Urinary bladder (tissue), 4 donors: ENCODE measurements at places on chromosomes 7 and 10.

GRCh38 chr10:75122505-75122904, 11.0 kb downstream of the SAMD8 start:
- no peak for DNase-seq

DNA sequence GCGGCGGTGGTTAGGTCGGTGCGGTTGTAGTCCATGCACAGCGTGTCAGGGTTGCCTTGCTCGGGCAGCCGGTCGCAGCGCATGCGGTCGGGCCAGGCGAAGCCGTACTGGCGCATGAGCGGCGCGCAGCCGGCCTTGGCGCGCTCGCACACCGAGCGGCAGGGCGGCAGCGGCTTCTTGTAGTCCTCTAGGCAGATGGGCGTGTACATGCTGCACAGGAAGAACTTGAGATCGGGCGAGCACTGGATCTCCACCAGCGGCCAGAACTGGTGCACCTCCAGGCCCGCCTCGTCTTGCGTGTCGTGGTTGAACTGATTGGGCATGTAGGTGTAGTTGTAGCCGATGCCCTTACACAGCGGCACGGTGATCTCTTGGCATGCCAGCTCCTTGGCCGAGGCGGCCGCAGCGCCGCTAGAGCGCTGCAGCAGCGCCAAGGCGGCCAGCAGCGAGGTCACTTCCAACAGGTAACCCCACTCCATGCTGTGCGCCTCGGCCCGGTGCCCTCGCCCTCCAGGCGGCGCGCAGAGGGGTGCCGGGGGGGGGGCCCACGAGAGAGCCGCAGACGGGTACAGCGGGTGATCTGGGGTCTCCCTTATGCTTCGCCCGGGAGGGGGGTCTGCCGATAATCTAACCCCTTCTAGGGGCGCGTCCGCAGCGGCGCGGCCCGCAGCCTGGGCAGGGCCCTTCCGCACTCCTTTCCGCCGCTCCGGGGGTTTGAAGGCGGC, 983 bp downstream of the FZD8 start:
- no peak for DNase-seq

DNA sequence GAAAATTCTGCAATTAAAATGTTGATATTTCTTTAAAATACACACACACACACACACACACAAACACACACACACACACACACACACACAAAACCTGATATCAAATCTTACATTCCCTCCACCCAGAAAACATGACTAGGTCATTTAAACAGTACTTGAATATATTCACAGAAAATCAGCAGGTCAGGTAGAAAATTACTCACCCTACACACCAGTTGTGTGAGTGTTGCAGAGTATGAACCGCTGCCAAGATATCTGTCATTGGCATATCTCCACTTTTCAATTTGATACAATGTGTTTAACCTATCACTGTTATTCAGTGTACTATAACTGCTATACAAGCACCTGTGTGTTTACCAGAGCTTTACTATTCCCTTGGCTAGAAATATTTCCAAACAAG, 283.6 kb upstream of the LRRTM3 start:
- no peak for DNase-seq

DNA sequence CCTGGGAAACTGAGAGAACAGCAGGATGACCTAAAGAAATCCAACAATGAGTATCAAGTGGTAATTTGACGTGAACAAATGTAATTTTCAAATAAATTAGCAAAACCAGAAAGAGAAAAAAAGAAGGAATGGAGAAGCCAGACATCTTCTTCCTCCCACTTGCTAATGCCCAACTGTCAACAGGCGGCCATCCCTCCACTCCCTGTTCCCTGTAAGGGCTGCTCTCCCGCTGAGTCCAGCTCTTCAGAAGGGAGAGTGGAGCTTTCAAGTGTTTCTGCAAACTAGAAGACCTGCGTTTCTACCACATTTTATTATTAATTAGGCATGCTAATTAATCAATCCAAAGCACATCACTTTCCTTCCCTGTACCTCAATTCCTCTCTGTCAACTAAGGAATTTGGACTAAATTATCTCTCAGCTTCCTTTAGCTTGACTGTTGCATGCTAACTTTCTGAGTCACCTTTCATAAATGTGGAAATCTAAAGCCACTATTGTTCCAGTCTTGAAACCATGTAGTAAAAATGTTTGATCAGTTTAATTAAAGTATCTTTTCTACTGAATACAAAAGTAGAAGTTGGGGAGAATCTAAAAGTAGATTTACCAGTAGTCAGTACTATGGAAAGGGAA, 48.4 kb upstream of the CUL1 start:
- no peak for DNase-seq

- DNase-seq = no peak
Measured at GRCh38 chr7:70456719-70457118, 675.2 kb upstream of the GALNT17 start.

GRCh38 chr7:26192485-26193087, 8.0 kb downstream of the HNRNPA2B1 start:
- DNase-seq = no peak

DNA sequence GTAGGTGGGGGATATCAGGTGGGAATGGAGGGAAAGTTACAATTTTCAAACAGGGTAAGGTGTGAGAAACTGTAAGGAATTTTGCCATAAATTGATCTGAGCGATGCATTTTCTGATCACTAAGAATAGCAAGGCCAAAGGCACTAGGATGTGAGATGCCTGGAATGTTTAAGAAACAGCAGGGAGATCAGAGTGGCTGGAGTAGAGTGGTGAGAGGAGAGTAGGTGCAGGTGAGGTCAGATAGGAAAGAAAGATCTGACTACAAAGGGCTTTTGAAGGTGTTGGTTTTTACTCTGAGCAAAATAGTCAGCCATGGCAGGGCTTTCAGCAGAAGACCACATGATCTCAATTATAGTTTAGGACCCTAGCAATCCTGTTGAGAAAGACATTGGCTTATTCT, 55.0 kb downstream of the HDAC9 start:
- no peak for DNase-seq
